Kasumi-1 (cell line): ENCODE measurements at places on chromosomes 16 and 17.

DNA sequence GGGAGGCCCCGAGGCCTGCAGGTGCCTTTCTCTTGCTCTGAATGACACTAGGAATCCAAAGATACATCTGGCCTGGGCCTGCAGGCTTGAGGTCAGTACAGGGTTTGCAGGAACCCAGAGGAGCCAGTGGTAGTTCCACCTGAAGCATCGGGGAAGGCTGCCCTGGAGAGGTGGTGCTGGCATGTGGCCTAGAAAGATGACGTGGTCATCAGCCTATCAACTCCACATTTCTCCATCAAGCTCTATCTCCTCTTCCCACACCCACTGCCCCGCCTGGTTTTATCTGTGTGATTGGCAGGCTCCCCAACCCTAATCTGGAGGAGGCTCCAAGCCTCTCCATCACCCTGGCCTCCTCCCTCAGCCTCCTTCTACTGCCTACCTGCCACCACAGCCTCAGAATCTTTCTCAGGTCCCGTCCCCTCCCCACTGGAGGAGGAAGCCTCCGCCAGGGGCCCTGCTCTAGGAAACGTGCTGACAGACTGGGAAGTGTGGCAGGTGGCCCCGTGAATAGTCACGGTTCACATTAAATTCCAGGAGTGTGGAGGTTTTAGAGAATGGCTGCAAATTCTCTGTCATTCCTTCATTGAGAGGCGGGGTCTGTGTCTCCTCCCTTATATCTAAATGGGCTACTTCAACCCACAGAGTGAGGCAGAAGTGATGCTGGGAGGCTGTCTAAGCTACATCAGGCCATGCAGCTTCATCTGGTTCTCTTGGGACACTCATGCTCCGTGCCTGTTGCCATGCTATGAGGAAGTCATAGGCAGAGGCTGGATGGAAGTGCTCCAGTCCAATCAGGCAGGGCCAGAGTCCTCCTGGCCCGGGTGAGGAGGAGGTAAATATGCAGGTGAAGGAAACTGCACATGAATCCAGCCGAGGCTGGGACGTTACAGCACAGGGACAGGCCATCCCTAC is 11.4 kb upstream of the MAP2K3 start:
- DNase-seq = no peak

- DNase-seq = no peak
Observed at GRCh38 chr17:4440690-4441686, 7.2 kb downstream of the SPNS3 start.

GRCh38 chr16:71347146-71347545 is 11.4 kb upstream of the CALB2 start:
- no peak for DNase-seq

DNA sequence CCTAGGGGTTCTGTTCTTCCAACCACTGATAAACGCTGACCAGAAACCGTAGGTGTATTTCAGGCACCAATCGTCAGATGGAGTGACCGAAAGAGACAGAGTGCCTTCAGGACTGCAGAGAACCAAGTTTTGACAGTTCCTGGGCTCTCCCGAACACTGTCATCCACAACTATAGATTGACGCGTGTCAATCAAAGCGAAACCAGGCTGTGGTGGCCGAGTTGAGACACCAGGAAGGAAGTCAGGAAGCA is 11.9 kb upstream of the AURKB start:
- DNase-seq = no peak

GRCh38 chr16:56518425-56518824 is 1.4 kb downstream of the BBS2 start:
- no peak for DNase-seq

DNA sequence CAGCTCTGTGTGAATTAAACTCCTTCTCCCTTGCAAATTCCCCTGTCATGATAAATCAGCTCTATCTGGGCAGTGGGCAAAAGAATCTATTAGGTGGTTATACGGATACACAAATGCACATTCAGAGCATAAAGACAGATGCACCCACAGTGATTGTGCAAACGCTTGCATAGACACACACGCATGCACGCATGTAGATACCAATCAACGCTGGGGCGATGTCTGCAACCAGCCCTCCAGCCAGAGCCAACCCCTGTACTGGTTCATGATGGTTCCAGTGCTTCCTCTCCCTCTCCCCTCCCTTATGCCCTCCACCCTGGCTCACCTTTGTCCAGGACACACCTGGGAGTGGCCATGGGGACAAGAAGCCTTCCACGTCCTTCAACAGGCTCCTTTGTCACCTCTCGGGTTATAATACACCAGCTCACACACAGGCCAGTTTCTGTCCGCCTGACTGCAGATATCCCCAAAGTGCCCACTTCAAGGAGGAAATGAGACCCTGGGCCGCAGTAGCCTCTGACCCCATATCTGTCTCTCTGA is 33.1 kb upstream of the SNN start:
- no peak for DNase-seq

DNA sequence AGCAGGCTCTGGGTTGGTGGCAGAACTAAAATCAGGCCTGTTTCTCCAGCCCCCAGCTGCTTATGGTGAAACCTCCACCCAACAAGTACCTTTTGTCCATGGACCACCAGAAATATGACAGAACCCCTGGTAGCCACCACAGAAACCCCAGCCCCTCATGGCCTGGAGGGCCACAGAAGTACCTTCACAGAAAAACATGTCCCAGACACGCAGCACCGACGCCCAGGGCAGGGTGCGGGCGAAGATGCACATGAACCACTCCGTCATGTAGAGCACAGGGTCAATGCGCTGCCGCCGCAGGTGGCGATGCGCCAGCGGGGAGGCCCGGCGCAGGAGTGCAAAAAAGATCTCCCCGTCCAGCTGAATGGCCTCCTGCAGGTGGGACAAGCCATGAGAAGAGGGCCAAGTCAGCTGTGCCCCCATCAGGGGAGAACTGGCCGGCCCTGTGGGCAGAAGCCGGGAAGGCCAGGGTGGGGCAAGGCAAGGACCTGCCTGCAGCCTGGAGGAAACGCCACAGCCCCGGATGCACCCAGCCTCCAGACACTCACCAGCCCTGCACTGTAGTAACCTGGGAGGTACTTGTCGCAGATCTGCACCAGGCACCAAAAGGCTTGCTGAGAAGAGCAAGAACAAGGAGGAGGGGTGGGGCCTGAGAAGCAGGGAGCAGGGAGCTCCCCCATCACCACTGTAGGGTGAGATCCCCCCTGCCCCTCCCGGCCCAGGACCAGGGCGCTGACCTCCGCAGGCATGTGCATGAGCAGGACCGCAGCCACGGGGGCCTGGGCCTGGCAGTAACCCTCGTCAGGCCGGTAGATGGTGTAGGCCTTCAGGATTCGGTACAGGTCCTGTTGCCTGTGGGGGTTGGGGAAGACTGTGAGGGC is 4.1 kb upstream of the CD2BP2 start:
- no peak for DNase-seq

GRCh38 chr17:41054025-41054424 is 1.0 kb downstream of the KRTAP2-2 start:
- no peak for DNase-seq

- DNase-seq = peak; percentile 55
Observed at GRCh38 chr17:15436473-15437302, 30.7 kb downstream of the CDRT4 start.

DNA sequence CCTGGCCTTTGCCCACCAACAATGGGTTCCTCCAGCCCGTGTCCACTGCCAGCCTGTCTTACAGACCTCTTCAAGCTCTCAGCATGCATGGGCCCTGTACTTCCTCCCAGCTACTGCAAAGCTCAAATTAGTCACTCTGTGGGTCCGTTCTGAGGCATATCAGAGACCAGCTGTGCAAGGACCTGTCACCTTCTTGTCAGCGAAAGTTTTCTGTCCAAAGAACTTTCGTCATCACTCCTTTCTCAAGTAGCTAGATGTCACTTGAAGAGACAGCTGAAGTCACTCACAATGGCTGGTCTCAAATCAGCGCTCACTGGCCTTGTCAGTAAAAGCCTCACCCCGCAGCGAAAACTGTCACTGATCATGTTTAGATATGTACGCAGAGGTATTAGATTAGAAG is 91.4 kb upstream of the DYNLRB2 start:
- DNase-seq = no peak

GRCh38 chr17:8916466-8916865 is 49.0 kb upstream of the PIK3R6 start:
- peak; percentile 13 for DNase-seq

- no peak for DNase-seq
Observed at GRCh38 chr17:50835301-50836234, at the start of gene WFIKKN2. TSS of gene WFIKKN2 (plus strand) at chr17:50835586. CDS start at chr17:50835938, 352 bp downstream.

GRCh38 chr16:87550495-87550961 is 51.8 kb upstream of the JPH3 start:
- DNase-seq = peak; percentile 4

- DNase-seq = no peak
Observed at GRCh38 chr16:35449663-35450062, 1990.3 kb downstream of the TP53TG3F start.

DNA sequence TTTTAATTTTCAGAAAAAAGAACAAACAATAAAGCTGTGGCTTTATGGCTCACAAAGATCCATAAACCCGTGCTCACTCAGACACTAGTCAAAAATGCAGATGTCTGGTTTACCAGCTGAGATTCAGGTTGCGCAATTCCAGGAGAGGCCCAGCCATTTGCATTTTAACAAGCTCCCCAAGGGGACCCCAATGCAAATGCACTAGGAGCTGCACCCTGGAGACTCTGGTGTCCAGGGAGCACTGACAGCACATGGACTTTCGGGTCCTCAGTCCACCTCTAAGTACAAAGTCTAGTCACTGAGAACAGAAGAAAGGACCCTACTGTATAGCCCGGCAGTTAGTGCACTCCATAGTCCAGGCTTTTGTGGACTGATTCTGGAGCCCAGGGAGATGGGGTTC is 326.3 kb downstream of the MAF start:
- no peak for DNase-seq

- DNase-seq = no peak
Observed at GRCh38 chr16:50771366-50771765, 29.5 kb downstream of the CYLD start.

GRCh38 chr17:9272501-9273200 is 251.3 kb downstream of the NTN1 start:
- no peak for DNase-seq
